Osteoblast (primary cell): ENCODE measurements at places on chromosomes 6 and 20. TPM values are rescaled to one million over a fixed set of nuclear protein-coding genes. Genes with fewer than 3 reads are reported as not detected.

Gene CGA
- total RNA-seq = not detected in 2 replicates

Gene AKAP7
- 4.0 and 6.8 TPM in 2 replicates for total RNA-seq

Gene OLIG3
- not detected in 2 replicates for total RNA-seq

Gene DNAH8
- total RNA-seq = under 0.01 and 0.36 TPM in 2 replicates

DNA sequence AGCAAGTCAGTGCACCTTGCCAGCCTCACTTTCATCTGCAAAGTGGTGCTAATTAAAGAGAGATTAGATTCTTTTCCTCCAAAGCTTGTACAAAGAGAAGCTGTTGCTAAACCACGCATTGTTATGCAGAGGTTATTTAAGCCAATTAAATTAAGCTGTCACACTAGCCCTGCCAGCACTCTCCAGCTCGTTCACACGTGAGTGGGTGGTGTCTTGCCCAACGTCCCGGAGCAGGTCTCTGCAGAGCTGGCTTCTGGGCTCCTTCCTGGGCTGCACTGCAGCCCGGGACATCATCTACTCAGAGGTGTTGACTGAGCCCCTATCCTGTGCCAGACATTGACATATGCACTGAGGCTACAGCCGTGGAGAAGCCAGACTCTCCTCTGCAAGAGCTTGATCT is 401.6 kb upstream of the SULF2 start:
- peaks cover 2% of the 10 kb centered on the region for H3K27me3 ChIP-seq
- H3K36me3 ChIP-seq = no peaks in the 10 kb centered on the region
- peak overlapping the region; percentile 0 for H3K27ac ChIP-seq

GRCh38 chr6:28747631-28748157 is 176.1 kb downstream of the TRIM27 start:
- no peak overlapping the region for H3K27ac ChIP-seq
- H3K27me3 ChIP-seq = no peaks in the 10 kb centered on the region
- no peaks in the 10 kb centered on the region for H3K4me1 ChIP-seq
- no peak overlapping the region for H3K4me3 ChIP-seq

DNA sequence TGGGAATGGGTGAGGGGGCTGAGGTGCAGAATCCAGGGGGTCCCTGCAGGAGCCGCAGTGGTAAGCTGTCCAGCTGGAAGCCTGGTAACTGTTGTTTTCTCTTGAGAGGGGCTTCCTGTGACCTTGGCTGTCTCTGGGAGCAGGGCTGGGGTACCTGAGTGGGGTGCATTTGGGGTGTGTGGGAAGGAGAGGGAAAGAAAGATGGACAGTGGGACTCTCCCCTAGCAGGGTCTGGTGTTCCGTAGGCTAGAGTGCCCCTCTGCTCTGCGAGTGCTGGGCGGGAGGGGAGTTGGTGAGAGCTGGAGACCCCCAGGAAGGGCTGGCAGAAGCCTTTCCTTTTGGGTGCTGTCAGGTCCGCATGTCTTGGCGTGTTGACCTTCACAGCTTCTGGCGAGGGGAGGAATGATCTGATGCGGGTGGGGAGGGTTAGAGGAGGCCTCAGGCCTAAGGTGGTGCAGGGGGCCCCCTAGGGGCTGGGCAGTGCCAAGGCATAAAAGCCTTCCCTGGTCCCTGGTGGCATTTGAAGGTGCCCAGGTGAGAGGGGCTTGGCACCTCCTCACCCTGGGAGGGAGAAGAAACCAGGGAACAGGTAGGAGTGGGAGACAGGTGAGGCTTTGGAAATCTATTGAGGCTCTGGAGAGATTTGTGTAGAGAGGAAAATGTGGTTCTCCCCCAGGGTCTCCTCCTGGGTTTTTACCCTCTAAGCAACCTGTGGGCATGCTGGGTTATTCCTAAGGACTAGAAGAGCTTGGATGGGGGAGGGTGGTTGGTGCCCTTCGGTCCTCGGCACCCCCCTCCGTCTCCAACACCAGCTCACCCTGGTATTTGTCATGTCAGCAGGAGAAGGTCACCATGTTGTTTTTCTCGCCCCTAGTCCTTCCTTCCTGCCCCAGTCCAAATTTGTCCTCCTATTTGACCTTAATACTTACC is 3.3 kb downstream of the VEGFA start:
- H3K27me3 ChIP-seq = no peaks in the 10 kb centered on the region
- peaks cover 44% of the 10 kb centered on the region for H3K4me1 ChIP-seq
- H3K4me3 ChIP-seq = peak overlapping the region; percentile 97

- H3K27ac ChIP-seq = no peak overlapping the region
- H3K36me3 ChIP-seq = no peaks in the 10 kb centered on the region
- H3K4me1 ChIP-seq = no peaks in the 10 kb centered on the region
- H3K4me3 ChIP-seq = no peak overlapping the region
- DNase-seq = no peak
- peaks cover 4% of the 10 kb centered on the region for H3K27me3 ChIP-seq
These were observed 17.7 kb upstream of the BCLAF1 start for GRCh38 chr6:136307351-136307750.

DNA sequence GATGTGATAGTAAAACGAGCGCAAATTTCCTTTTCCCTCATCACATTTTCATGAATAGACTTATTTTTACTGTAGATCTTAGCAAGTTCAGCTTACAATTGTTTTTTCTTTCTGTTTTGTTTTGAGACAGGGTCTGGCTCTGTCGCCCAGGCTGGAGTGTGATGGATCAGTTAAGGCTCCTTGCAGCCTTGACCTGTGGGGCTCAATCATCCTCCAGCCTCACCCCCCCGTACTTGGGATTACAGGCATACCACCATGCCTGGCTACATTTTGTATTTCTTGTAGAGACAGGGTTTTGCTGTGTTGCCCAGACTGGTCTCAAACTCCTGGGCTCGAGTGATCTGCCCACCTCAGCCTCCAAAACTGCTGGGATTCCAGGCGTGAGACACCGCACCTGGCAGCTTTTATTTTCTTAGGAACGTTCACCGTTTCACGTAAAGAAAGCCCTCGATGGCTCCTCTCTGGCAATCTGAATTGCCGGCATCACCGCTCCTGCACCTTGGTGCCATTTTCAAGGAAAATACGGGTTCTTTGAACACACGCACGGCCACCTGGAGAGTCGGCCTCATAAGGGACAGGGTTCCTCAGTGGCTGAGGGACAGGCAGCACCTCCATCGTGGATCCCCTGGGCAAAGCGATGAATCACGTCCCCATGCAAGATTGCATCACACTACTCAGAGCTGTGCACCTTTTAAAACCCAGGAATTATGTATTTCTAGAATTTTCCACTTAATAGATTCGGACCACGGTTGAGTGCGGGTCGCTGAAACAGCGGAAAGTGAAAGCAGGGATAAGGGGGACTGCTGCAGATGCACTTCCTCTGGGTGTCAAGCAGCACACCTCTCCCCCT is 78.7 kb downstream of the IRF4 start:
- no peak overlapping the region for H3K4me3 ChIP-seq
- H3K27me3 ChIP-seq = peaks cover under 1% of the 10 kb centered on the region
- H3K4me1 ChIP-seq = no peaks in the 10 kb centered on the region
- H3K27ac ChIP-seq = no peak overlapping the region
- H3K36me3 ChIP-seq = no peaks in the 10 kb centered on the region

GRCh38 chr6:1820714-1821113 is 211.0 kb downstream of the FOXC1 start:
- H3K27me3 ChIP-seq = no peaks in the 10 kb centered on the region
- no peak for DNase-seq
- peak overlapping the region; percentile 62 for H3K27ac ChIP-seq
- peak overlapping the region; percentile 61 for H3K4me3 ChIP-seq
- no peaks in the 10 kb centered on the region for H3K36me3 ChIP-seq

GRCh38 chr6:84172080-84172479 is 55.4 kb downstream of the CEP162 start:
- no peak overlapping the region for H3K27ac ChIP-seq
- DNase-seq = no peak
- H3K4me1 ChIP-seq = no peaks in the 10 kb centered on the region
- H3K27me3 ChIP-seq = no peaks in the 10 kb centered on the region
- no peaks in the 10 kb centered on the region for H3K36me3 ChIP-seq
- H3K4me3 ChIP-seq = no peak overlapping the region

DNA sequence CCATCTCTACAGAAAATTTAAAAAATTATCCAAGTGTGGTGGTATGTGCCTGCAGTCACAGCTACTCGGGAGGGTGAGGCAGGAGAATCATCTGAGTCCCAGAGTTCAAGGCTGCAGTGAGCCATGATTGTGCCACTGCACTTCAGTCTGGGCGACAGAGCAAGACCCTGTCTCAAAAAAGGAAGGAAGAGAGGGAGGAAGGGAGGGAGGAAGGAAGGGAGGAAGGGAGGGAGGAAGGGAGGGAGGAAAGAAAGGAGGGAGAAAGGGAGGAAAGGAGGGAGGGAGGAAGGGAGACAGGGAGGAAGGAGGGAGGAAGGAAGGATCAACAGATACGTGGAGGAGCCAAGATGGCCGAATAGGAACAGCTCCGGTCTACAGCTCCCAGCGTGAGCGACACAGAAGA is 90.1 kb downstream of the ZNF217 start:
- no peak for DNase-seq
- no peak overlapping the region for H3K4me3 ChIP-seq
- no peaks in the 10 kb centered on the region for H3K27me3 ChIP-seq
- H3K36me3 ChIP-seq = no peaks in the 10 kb centered on the region
- H3K4me1 ChIP-seq = no peaks in the 10 kb centered on the region

DNA sequence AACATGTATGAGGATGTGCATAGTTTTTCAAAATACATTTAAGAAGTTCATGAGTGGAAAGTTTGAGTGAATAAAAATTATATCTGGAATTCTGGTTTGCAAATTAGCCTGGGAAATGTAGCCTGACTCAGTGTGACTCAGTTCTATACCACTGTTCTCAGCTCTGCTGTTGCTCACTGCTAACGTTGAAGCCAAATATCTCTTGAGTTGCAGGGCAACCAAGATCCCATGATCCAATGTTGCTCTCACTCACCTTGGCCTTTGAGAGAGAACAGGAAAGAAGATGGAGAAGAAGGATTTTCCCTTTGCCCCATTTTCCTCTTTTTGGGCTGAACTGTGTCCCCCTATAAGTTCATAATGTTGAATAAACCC is 28.9 kb downstream of the PSMB9 start:
- H3K27ac ChIP-seq = peak overlapping the region; percentile 80
- no peak overlapping the region for H3K4me3 ChIP-seq
- H3K36me3 ChIP-seq = no peaks in the 10 kb centered on the region
- H3K27me3 ChIP-seq = peaks cover 12% of the 10 kb centered on the region
- DNase-seq = peak; percentile 92

DNA sequence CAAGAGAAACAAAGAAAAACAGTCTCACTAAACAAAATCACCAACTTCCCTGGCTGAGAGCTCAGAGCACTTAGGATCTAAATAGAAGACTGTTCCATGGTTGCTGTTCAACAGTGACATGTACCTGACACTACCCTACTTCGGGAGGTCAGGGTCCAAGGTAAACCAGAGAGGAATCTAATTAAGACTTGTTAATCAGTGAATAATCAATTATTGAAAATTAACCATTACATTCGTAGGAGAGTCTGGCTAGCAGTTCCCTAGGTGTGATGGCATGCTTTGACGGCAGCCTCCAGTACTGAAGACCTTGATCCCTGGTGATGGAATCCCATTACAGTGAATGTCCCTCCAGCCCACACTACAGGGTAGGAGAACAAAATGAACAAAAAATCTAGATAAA is 154.0 kb upstream of the AFDN start:
- no peaks in the 10 kb centered on the region for H3K4me1 ChIP-seq
- no peak overlapping the region for H3K27ac ChIP-seq
- no peaks in the 10 kb centered on the region for H3K36me3 ChIP-seq
- no peak overlapping the region for H3K4me3 ChIP-seq
